Neuronal stem cell (in vitro differentiated cells): ENCODE measurements at places on chromosomes 16 and 17.
A peak's percentile ranks its signal among the peaks of the same experiment; 100 is the strongest.

GRCh38 chr17:45915263-45915662 is 20.9 kb downstream of the MAPT start:
- no peak for DNase-seq

GRCh38 chr17:45143767-45144198 is 4.5 kb upstream of the HEXIM1 start:
- no peak for DNase-seq

GRCh38 chr17:37079735-37080134 is 131.0 kb downstream of the AATF start:
- DNase-seq, result no peak

DNA sequence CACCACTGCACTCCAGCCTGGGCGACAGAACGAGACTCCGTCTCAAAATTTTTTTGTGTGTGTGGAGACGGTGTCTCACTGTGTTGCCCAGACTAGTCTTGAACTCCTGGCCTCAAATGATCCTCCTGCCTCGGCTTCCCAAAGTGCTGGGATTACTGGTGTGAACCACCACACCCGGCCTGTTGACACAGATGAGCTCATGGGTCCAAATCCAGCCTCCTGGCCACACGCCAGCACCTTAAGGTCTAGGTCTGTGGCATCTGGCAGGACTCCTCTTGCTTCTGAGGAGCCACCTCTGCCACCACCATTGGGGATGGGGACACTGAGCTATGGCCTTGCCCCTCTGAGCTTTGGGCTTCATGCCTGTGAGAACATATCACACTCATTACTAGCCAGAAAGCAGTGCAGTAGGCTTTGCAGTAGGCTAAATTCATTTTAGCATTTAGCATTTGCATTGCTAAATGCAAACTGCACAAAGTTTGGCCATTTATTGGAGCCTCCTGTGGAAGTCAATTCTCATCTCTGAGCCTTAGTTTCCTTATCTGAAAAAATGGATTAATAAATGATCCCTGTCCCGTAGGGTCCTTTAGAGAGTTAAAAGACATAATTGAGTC is 5.5 kb upstream of the CDIPT start:
- DNase-seq, result no peak

DNA sequence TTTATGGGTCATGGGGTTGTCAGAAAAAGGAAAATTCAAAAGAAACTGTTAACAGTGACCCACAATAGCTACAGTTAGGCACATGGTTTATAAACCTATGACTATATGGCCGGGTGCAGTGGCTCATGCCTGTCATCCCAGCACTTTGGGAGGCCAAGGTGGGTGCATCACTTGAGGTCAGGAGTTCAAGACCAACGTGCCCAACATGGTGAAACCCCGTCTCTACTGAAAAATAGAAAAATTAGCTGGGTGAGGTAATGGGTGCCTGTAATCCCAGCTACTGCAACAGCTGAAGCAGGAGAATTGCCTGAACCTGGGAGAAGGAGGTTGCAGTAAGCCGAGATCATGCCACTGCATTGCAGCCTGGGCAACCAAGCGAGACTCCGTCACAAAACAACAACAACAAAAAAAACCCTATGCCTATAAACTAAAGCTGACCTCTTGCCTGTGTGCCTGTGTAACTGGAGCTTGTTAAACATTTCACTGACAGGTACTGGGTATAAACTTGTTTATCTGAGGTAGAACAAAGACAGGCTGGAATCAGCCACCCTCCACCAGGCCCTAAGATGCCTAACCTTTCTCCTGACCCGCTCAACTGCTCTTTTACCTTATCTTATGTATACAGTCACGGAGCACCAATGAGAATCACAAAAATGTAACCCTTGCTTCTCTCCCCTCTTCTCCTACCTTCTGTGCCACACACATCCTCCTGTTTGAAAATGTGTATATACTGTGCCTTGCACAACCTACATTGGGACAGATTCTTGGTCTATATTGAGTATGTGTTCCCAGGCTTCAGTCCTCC is 62.9 kb upstream of the ATF7IP2 start:
- DNase-seq, result no peak

GRCh38 chr16:53055541-53056391 is 975 bp downstream of the CHD9 start:
- DNase-seq, result peak; percentile 39

- no peak for DNase-seq
These were observed 4.1 kb upstream of the CDH3 start for GRCh38 chr16:68640972-68641371.

DNA sequence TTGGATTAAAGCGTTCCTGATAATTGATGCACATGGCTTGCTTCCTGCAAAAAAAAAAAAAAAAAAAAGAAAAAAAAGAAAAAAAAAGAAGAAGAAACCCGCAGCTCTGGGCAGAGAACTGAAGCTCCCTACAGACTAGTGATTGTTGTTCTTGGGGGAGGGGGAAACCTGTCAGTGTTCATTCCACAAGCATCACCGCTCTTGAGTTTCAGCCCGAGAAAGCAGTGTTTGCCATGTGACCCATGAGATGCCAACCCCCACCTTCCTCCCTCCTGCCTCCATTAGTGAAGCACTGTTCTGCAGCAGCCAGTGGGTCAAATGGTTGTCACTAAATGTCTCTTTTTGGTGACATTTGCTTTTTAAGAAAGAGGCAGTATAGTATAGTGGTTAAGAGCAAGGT is 1.7 kb downstream of the USP43 start:
- DNase-seq, result peak; percentile 9

GRCh38 chr16:85485379-85485778 is 127.7 kb upstream of the GSE1 start:
- no peak for DNase-seq

DNA sequence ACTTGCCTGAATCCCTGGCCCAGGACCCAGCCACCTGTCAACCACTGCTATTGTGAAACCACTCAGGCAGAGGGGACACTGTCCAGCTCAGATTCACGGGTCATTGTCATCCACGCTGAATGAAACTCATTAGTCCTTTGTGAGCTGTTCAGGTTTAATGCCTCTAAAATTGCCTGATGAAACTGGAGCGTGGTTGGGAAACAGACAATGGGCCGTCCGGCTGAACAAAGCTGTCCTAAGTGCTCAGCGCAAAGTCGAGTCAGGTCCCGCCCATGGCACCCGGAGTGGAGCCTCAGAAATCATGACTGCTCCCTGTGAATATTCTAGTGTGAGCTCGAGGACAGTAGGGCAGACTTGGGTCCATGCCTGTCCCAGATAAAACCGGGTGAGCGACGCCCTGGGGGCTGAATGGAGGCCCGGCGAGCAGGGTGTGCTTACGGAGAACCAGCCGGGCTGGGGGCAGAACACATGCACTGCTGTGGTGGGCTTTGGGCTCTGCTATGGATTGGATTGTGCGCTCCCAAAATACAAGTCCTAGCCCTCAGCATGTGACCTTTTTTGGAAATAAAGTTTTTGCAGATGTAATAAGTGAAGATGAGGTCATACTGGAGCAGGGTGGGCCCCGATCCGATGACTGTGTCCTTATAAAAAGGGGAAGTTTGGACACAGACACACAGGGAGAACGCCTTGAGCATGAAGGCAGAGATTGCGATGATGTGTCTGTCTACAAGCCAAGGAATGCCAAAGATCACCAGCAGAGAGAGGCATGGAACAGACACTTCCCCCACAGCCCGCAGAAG is 12.9 kb upstream of the CMIP start:
- DNase-seq, result no peak

DNA sequence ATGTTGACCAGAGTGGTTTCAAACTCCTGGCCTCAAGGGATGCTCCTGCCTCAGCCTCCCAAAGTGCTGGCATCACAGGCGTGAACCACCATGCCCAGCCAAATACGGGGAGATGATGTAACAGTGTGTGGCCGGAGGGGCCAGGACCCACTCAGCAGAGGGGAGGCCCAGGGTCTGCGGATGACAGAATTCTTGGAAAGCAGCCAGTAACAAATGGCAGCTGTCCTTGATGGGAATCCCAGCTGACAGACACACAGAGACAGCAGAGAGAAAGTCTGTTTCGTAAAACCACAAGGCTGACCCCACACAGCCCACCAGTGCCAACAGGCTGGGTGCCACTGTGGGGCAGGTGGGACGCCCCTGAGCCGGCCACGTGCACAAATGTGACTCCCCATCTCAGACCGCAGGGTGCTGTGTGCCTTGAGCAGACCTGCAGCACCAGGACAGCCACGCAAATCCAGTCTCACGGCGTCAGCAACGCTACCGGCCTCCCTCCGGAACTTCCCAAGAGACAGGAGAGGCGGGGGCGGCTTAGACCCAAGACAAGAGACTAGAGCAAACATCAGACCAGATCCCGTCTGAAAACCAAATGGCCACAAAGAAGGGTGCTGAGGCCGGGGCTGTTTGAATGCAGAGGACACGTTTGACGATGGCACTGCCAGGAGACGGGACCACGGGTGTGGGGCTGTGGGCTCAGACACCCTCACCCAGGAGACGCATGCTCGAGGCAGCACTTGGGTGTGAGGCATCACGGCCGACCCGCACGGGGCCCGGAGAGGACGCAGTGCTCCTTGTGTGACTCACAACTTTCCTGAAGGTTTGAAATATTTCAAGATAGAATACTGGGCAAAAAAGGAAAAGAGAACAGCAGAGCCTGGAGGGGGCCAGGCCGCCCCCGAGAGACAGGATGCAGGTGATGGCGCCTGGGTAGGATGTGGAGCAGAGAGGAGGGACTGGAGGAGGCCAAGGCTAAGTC is 24.6 kb downstream of the CTU2 start:
- DNase-seq, result no peak

GRCh38 chr17:57881783-57882351 is 32.0 kb upstream of the MRPS23 start:
- DNase-seq, result no peak

- DNase-seq, result no peak
These were observed 9.5 kb downstream of the SPPL2C start for GRCh38 chr17:45854209-45854608.

- no peak for DNase-seq
These were observed 56.3 kb upstream of the CBFA2T3 start for GRCh38 chr16:89033304-89033703.

- DNase-seq, result no peak
These were observed 92.4 kb upstream of the HS3ST2 start for GRCh38 chr16:22721511-22722100.

DNA sequence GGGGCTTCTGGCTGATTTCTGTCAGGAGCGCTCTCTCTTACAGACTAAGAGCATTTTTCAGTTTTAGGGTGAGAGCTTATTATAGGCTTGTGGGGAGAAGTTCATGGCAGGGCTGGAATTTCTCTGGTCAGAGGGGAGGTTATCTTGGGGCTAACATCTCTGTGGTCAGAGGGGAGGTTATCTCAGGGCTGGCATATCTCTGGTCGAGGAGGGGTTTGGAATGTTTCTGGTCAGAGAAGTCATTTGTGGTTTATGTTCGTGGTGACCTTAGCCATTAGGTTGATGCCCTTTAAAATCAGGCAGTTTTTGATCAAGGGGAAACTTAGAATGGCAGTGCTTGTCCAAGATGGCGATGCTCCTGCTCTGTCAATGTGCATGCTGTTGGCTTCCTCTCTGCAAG is 10.8 kb upstream of the USP31 start:
- DNase-seq, result no peak

DNA sequence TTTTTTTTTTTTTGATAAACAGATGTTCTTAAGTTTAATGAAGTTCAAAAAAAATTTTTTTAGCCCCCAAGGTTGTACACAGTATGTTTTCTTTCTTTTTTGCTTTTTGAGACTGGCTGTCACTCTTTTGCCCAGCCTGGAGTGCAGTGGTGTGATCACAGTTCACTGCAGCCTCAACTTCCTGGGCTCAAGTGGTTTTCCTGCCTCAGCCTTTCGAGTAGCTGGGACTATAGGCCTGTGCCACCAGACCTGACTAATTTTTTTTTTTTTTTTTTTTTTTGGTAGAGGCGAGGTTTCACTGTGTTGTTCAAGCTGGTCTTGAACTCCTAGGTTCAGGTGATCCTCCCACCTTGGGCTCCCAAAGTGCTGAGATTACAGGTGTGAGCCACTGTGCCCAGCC is 12.8 kb downstream of the ITGAE start:
- no peak for DNase-seq

- no peak for DNase-seq
These were observed 100.8 kb downstream of the SDR42E1 start for GRCh38 chr16:81910366-81910885.

- no peak for DNase-seq
These were observed 71.0 kb downstream of the CDYL2 start for GRCh38 chr16:80733407-80733806.

DNA sequence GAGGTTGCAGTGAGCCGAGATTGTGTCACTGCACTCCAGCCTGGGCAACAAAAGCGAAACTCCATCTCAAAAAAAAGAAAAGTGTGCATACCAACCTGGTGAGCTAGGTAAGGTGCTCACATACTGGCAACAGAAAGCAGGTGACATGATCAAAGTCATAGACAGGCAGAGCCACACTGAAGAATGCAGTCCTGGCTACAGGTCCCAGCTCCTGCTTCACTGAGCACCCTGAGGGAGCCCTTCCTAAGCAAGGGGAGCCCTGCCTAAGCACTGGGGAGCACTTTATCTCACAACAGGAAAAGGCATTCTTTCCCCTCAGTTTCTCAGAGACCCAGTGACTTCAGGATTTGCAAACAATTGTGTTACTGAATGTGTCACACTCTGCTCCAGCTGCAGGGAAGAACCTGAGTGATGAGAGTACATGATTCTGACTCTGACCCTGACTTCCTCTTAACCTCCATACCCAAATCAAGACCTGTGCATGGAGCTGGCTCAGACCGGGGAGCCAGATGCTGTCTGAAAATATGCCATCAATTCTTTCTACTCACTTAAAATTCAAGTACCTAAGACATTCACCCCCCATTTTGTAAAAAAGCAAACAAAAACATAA is 40.5 kb downstream of the ANKRD11 start:
- no peak for DNase-seq

DNA sequence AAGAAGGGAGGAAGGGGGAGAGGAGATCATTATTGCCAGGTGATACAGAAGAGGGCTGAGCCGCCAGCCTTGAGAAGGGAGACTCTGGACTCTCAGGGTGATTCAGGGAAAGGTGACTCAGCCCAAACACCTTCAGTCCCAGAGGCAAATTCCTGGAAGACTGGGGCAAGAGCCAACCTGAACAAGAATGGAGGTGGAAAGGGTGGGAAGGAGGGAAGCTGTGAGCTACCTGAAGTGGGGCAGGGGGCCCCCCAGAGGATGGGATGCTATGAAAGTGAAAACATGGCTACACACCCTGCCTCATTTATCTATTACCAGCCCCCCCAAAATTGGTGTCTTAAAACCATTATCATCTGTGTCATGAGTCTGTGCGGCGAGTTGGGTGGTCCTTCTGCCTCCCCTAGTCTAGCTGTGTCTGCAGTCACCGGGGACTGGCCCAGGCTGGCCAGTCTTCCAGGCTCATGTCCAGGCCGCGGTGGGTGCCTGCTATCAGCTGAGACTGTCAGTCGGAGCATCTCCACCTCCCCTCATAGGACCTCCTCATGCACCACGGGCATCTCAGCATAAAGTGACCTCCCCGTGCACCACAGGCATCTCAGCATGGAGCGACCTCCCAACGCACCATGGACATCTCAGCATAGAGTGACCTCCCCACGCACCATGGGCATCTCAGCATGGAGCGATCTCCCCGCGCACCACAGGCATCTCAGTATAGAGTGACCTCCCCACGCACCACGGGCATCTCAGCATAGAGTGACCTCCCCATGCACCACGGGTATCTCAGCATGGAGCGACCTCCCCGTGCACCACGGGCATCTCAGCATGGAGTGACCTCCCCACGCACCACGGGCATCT is 3.2 kb upstream of the SLC47A2 start:
- no peak for DNase-seq

GRCh38 chr16:10213748-10214147 is 31.5 kb upstream of the GRIN2A start:
- DNase-seq, result no peak
